ENCODE measurements at places on chromosomes 4 and X.

- no peak for DNase-seq
Measured at GRCh38 chr4:98338761-98339438, 77.7 kb downstream of the RAP1GDS1 start.

DNA sequence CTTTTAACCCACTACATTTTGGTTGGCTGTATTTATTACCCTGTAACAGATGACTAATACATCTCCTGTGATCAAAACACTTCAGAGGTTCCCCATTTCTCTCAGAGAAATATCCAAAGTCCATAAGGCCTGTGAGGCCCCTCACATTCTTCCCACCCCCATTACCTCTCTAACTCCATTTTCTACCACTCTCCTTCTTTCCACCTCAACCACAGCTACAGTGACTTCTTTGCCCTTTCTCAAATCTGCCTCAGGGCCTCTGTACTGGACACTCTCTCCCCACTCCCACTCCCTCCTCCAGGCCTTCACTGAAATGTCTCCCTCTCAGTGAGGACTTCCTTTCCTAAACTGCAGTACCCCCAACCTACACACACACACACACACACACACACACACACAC, 8.4 kb upstream of the TMEM144 start:
- no peak for DNase-seq

GRCh38 chr4:1599026-1599481, 85.1 kb downstream of the FAM53A start:
- no peak for DNase-seq

- DNase-seq: no peak
Measured at GRCh38 chrX:111445485-111445884, 33.5 kb upstream of the DCX start.

DNA sequence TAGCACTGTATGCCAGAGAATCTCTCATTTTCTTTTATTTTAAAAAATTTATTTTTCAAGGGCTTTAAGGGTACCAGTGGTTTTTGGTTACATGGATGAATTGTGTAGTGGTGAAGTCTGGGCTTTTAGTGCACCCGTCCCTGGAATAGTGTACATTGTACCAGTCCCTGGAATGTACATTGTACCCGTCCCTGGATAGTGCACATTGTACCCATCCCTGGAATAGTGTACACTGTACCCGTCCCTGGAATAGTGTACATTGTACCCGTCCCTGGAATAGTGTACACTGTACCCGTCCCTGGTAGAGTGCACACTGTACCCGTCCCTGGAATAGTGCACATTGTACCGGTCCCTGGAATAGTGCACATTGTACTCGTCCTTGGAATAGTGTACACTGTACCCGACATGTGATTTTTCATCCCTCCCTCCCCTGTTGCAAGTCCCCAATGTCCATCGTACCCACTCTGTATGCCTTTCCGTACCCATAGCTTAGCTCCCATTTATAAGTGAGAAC, 56.1 kb upstream of the HELT start:
- DNase-seq: no peak

DNA sequence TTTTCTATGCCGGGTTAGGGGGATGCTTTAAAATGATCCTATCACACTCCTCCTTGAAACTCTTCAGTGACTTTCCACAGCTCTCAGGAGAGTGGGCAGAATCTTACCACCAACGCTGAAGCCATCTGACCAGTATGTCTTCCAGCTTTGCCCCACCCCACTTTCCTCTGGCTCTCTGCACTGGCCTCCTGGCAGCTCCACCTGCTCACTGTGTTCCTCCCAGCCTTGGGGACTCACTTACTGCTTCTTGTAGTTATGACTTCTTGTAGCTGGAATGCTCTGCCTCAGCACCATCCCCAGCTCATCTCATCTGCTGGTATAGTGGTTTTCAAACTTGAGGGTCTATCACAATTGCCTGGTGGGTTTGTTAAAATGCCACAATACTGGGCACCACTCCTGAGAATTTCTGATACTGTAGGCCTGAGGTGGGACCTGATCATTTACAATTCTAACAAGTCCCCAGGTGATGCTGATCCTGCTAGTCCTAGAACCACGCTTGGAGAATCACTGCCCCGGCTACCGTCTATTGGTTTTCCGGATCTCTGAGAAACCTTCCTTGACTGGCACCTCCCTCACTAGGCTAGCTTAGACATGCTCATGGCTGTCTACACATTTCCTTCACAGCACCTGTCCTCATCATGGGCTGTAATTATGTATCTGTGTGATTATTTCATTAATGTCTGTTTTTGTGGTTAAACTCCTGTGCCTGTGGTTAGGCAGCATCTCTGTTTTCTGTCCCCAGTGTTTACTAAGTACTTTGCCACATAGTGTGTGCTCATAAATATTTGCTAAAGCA, 152.2 kb downstream of the MGST2 start:
- no peak for DNase-seq

DNA sequence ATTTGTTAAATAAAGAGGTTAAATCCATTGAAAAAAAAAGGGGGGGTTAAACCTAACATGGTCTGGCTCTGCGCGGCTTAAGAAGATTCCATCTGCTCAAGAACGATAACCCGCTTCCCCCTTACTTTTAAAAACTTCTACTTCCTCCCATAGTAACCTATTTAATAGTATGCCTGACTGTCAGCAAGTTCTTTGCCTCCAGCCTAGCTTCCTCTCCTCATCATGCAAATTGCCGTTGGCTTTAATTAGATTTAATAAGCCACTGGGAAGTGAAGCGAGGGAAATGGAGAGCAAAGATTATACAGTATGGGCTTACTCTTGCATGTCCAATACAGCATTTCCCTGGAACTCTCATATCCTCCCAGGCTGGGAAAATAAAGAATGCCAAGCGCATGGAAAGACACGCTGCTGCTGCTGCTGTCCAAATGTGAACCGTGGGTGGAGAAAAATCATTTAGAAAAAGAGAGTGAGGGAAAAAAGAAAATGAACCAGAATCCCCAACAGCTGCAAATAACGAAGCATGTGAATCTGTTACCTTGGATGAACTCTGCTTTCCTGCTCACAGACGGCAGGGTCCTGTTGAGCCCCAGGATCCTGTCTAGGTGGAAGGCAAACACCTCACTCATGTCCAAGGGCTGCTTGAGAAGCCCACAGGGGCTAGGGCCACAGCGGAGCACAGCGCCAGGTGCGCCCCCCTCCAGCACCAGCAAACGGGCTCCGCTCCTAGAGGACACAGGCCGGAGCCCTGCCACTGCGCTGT, 2.7 kb downstream of the GASK1B start:
- DNase-seq: no peak

DNA sequence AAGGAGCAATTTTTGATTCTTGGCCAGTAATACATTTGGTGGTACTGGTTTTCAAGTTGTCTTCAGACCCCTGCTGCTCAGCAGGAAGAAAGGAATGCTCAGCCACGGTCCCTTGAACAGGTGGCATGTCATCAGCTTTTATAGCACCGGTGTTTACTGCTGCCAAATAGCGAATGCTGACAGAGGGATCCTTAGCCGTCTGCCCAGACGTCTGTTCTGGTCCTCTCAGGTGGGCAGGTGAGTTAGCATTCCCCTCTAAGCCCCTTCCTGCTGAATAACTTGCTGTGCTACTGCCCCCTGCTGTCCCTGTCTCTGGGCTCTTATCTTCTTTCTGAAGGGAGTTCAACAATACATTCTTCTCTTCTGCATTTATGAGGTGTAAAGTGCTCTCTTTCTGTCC, 28.4 kb downstream of the BOD1L1 start:
- no peak for DNase-seq

- no peak for DNase-seq
Measured at GRCh38 chr4:169662206-169662605, 41.8 kb downstream of the CLCN3 start.

DNA sequence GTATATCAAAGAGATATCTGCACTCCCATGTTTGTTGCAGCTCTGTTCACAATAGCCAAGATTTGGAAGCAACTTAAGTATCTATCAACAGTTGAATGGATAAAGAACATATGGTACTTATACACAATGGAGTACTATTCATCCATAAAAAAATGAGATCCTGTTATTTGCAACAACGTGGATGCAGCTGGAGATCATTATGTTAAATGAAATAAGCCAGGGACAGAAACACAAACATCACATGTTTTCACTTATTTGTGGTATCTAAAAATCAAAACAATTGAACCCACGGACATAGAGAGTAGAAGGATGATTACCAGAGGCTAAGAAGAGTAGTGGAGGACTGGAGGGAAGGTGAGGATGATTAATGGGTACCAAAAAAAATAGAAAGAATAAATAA, 14.2 kb downstream of the IQCM start:
- no peak for DNase-seq

DNA sequence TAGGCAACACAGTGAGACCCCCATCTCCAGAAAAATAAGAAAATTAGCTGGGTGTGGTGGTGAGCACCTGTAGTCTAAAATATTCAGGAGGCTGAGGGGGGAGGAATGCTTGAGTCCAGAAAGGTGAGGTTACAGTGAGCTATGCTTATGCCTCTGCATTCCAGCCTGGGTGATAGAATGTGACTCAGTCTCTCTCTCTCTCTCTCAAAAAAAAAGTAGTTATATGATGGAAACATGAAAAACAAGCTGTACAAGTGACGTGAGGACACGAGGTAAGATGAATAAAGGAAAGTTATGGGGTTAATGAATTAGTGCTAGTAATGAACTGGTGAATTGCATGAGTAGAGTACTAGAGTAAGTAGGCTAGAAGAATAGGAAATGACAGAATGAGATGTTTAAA, 21.8 kb upstream of the CAMK2D start:
- no peak for DNase-seq

DNA sequence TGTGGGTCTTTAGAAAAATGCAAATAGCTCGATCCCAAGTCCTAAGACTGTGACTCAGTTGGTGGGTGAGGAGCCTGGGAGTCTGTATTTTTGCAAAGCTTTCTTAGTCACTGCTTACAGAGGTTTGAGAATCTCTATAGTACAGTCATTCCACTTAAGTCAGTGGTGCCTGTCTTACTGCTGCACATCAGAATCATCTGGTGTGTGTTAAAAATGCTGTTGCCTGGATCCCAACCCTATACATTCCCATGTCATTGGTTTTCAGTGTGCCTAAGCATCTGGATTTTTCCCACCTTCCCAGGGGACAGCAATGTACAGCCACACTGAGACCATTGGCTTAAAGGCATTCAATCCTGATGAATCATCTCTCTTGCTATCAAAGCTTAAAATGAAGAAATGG, 21.0 kb upstream of the GEMIN8 start:
- DNase-seq: no peak

- DNase-seq: no peak
Measured at GRCh38 chrX:68304602-68305001, 128.7 kb downstream of the OPHN1 start.

GRCh38 chrX:8432396-8432795, 32.2 kb upstream of the VCX3B start:
- no peak for DNase-seq

DNA sequence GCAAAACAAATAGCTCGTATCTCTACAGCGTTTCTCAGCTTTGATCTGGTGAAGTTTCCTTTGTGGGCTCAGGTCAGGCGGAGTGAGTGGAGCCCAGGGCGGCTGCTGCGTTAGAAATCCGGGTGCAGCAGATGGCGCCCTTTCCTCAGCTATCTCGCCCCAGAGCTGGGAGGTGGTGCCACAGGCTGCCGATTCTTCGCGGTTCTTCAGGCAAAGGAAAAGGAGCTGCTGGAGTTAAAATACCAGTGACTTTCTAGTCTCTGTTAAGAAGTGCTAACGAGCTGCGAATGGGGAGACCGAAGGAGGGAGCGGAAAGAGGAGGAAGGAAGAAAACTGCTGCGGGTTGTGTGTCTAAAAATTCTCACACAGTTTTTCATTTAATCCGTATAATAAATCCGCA, 114.6 kb downstream of the CPE start:
- peak; percentile 42 for DNase-seq

GRCh38 chrX:136711147-136711546, 63.2 kb downstream of the CD40LG start:
- DNase-seq: no peak

GRCh38 chrX:50704360-50704759, 109.6 kb downstream of the SHROOM4 start:
- no peak for DNase-seq

GRCh38 chr4:8155048-8155447, 3.6 kb downstream of the ABLIM2 start:
- DNase-seq: no peak

DNA sequence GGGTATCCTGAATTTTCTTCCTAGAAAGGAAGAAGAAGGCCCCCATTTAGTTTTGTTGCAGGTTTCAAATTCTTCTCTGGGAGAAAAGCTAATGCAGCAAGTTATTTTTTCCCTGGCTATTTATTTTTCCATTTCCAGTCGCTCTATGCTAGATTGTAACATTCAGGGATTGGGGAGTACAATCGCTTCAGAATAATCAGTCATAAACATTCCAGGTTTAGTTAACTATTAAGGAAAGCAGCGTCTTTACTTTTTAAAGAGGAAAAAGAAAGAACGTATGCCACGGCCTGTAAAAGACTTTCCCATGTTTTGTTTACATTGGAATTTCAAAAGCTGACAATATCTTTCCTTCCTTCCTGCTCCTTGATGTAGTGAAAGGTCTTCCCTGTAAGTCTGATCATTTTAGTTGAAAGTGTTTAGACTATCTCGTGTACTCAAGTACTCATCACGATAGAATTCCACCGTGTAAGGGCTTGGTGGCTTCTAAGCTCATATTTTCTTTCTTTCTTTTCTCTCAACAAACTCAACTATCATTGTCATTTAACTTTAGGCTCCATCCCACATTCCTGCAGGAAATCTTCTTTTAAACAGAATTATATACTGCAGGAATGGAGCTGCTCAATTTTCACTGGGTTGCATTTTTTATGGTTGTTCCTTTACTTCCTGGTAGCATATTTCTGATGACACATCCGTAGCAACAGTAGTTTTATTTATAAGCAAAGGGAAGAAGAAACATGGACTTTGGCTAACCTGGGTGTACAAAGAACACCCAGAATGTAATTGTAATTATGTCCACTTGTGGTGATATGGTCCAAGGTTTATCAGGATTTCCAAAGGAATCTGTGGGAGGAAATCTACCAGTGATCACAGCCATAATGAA, 213.1 kb upstream of the FAT1 start:
- DNase-seq: no peak

DNA sequence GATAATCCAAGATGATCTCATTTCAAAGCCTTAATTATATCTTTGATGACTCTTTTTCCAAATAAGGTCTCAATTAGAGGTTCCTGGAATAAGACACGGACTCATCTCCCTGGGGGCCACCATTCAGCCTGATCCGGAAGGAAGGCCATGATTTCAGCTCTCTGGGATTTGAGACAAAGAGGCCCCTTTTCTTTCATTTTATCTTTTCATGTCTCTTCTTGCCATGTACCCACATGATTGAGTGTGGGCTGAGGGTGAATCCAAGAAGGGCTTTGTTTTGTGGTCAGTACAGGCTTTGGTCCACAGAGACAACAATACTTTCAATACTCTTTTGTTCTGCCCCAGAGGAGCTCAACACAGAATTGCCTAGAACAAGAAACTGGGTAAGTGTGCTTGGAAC, 261.2 kb downstream of the TRIML1 start:
- DNase-seq: no peak

DNA sequence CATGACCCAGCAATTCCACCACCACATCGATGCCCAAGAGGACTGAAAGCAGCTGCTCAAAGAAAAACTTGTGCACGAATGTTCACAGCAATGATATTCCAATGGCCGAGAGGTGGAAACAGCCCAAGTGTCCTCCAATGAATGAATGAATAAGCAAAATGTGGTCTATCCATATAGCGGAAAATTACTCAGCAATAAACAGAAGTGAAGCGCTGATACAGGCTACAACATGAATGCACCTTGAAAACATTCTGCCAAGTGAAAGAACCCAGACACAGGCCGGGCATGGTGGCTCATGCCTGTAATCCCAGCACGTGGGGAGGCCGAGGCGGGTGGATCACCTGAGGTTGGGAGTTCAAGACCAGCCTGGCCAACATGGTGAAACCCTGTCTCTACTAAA, 5.2 kb upstream of the SLC2A9 start:
- DNase-seq: no peak

- DNase-seq: no peak
Measured at GRCh38 chr4:94741304-94741703, 16.5 kb upstream of the BMPR1B start.
